Adipocyte (in vitro differentiated cells): ENCODE measurements at places on chromosomes 7 and 10.

- DNase-seq = peak; percentile 17
These were observed at the start of gene CLDN3 for GRCh38 chr7:73770002-73770859. TSS of gene CLDN3 (minus strand) at chr7:73770270. CDS start at chr7:73770049, 221 bp downstream.

DNA sequence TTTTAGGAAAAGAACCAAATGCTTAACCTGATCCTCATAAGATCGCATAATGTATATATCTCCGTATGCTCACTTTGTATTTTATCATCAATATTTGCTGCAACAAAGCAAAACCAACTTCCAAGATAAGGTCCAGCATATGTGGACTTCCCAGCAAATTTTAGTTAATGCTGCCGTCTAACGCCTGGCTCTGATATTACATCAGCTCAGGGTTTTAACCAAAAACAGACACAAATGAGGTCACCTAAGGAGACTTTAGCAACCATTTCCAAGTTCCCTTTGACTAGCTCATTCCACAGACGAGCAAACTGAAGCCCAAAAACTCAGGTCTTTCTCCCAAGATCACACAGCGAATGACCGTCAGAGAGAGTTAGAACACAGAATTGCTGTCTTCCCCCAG, 59.4 kb upstream of the UCN3 start:
- DNase-seq = peak; percentile 77

DNA sequence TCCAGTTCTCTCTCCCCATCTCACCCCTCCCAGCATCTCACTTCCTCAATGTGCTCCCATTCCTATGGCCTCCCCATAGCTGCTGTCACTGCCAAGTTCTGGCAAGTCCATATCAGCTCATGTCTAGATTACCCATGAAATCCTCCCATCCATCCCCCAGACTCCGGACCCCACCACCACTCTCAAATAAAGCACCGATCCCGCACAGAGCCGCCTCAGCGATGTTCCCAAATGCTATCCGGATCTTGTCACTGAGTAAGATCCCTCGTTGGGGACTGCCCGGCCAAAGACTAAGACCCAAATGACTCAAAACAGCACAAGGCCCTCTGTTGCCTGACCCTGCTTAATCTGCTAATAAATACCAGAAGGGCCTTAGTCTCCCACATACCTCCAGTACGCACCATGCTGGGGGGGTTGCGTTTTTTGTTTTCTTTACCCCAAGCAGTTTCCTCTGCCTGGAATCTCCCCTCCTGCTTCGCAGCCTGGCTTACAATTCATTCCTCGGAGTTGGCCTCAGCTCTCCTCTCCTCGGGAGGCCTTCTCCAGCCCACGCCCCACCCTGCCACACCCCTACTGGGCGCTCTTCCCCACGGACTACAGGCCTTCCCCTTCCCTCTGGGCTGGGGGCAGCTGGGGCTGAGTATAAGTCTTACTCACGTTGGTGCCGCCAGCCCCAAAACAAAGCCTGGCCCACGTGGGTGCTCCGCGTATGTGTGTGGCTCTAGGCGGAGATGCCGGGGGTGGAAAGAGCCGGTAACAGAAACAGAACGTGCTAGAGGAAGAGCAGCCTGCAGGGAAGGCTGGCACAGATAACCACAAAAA, 1.8 kb upstream of the DUSP5 start:
- DNase-seq = peak; percentile 83

GRCh38 chr10:16192337-16192736, 244.5 kb upstream of the PTER start:
- DNase-seq = no peak
